ENCODE measurements at places on chromosomes 11 and 22.

DNA sequence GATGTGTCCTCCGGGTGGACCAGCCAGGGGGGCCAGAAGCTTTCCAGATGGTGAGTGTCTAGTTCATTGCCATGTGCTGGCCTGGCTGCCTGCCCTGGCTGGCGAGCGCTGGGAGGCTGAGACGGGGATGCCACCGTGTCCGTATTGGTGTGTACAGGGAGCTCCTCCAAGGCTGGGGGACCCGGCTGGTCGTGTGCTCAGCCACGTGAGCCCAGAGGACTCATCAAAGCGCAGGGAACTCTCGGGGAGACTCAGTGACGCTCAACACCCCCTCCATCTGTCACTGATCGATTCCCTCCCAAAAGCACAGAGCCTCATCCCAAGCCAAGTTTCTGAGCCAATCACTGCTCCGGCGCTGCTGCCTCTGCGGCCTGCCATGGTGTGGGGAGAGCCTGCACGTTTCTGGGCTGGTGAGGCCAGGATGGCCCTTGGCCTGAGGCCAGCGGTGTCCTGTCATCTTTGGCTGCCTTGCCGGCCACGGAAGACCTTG, 423.7 kb downstream of the SHANK2 start:
- DNase-seq, result no peak

- DNase-seq, result no peak
Measured at GRCh38 chr22:43858156-43858895, 4.0 kb downstream of the SULT4A1 start.

DNA sequence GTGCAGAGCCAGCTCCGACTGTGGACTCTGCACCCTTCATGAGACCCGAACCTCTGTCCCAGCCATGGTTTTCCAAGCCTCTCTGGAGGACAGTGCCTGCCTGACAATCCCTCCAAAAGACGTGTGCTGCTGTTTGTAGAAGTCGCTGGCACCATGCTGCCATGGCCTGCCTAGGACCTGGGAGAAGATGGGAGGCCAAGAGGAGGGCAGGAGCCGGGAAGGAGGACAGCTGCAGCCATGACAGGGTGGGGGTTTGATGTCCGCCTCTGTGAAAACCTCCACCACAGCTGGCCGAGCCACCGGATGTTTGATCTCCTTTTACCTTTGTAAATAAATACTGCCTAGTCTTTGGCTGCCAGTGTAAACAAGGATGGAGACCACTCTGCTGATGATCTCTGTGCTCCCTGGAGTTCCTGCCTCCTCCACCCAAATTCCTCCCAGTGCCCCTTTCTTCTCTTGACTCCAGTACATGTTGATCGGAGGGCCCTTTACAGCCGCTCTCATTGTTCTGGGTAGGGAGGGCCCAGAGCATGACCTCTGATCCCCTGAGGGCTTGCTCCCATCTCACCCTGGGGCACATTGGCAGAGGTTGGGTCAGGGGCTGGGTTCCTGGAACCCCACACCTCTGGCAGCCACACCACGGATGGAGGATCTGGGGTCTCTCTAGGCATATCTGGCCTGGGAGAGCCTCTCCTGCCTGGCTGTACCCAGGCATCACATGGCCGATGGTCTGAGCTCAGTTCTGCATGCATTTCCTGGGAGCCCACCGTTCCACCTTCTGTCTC, 66.9 kb downstream of the BCR start:
- no peak for DNase-seq

- DNase-seq, result no peak
Measured at GRCh38 chr11:8356721-8357504, 93.2 kb upstream of the LMO1 start.

DNA sequence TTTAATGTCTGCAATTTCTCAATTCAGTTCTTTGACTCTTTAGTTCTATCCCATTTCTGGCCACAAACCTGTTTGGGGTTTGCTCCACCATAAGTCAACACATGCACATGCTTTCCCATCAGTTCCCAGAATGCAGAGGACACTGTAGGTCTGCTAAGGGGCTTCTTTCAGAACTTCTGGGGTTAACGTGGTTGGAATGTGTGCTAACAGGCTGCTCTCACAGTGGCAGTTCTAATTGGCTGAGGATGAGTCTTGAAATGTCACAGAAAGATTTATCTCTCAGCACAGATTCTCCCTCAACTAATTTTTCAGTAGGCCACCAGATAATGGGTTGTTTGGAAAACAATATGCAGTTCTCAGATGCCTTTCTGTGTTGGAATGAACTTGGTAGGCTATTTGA, 703.4 kb downstream of the NTM start:
- DNase-seq, result no peak

- no peak for DNase-seq
Measured at GRCh38 chr11:70046089-70046488, 32.0 kb upstream of the ANO1 start.

DNA sequence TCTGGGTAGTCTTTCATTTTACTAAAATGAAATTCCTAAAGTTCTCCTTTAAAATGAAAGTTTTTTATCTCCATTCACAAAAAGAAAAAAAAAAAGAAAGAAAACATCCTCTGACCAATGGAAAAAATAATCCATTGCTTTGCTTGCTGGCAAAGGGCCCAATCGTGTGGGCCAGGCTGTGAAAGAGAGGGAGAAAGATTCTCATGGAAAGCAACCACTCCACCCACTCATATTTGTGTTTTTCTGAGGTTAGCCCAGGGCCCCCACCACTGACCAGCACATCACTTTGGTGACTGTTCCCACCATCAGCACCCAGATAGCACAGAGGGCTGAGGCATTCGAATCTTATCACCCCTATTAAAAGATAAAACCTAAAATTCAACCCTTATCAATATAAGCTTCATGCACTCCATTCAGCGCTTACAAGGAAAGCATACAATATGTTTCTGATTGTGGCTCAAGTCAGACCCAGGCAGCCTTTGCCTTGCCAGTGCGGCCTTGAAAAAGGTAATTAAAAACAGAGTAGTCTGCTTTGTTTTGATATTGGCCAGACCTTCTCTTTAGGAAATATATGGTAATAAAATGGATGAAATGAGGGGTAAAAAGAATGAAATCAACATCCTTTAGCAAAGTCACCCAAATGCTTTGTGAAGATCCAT, 192.8 kb downstream of the ETS1 start:
- DNase-seq, result no peak

DNA sequence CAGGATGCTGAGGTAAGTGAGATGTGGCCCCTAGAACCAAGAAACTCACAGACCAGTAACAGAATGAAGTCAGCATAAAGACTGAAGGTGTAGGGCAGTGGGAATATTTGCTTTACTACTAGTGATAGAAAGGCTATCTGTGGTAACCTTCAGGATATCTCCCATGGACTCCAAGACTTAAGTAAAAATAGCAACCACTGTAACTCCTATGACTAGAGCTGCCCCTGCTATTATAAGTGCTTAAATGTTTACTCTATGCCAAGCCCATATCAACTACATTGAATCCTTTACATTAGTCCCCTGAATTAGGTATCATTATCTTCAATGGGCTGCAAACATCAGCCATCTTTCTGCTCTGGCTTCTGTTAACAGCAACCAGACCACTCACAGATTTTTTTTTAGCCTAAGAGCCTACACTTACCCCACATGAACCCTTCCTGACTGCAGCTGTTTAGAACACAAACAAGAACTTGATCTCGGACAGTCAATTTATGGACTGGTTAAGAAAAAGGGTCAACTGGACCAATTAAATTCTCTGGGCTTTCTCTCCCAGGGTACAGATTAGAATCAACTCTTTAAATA, 335.1 kb upstream of the API5 start:
- no peak for DNase-seq

DNA sequence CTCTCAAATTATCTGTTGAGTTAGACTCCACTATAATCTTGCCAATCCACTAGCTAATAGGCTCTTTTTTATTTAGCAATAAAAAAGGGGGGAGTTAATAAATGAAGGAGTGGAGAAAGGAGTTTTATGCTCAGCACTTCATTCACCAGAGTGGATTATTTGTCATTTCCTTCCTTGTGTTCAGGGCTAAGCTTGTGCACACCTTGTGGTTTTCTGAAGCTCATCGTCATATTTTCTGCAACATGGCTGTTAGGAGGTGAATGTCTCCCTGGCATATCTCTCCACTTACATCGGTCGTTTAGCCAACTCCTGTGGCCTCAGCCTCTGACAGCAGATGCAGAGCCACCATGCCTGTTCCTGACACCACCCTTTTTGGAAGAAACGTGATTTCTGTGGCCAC, 83.9 kb upstream of the MTNR1B start:
- no peak for DNase-seq

- no peak for DNase-seq
Measured at GRCh38 chr22:17828502-17829080, 54.3 kb upstream of the BID start.

DNA sequence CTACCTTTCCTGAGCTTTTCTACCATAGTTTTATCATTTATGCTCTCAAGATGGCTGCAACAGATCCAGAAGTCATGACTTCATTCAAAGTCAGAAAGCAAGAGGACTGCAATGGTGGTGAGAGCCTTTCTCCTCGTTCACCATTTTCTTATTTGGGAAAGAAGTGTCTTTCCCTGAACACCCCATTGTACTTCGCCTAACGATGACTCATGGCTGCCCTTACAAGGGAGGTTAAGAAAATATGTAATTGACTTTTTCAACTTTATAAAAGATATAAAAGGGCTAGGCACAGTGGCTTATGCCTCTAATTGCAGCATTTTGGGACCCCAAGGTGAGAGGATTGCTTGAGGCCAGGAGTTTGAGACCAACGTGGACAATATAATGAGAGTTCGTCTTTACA, 541.7 kb downstream of the METTL15 start:
- DNase-seq, result no peak

DNA sequence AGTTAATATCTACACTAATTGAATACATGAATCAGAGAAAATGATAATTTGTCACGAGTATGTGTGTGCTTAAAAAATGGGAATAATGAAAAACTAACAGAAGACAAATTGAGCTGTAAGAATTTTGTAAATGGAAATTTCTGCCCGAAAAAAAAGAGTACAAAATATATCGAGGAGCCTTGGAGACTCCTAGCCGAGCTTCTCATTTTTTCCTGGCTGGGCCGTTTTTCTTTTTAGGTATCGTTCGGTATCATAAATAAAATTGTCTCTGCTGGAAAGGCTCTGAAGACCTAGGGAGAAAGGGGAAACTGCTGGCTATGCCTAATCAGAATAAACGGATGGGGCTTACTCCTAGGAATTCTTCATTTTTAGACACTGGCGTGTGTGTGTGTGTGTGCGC, 227.2 kb upstream of the RAG2 start:
- no peak for DNase-seq

DNA sequence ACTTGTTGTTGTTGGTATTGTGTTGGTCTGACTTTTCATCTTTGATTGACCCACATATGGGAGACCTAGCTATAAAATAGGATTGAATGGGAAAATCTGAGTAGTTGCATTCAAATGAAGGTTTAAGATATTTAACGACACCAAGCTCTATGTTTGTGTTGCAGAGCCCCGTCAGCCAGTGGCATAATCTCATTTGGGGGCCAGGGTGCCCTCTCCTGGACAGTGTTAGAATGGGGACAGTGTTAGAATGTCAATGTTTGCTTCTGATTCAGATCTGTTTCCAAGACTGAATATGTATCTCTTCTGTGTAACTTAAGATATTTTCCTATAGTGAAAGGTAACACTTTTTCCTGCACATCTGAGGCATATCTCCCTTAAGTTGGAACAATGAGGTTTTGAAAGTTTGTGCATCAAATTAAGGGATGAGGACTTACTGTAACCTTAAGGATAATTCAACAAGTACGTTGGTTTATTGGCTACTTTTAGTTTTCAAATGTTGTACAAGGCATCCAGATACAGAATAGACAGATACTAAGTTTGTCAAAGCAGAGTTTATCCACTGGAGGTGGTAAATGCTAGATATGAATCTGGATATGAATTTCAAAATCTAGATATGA, 5.3 kb upstream of the OR52M1 start:
- peak; percentile 45 for DNase-seq

DNA sequence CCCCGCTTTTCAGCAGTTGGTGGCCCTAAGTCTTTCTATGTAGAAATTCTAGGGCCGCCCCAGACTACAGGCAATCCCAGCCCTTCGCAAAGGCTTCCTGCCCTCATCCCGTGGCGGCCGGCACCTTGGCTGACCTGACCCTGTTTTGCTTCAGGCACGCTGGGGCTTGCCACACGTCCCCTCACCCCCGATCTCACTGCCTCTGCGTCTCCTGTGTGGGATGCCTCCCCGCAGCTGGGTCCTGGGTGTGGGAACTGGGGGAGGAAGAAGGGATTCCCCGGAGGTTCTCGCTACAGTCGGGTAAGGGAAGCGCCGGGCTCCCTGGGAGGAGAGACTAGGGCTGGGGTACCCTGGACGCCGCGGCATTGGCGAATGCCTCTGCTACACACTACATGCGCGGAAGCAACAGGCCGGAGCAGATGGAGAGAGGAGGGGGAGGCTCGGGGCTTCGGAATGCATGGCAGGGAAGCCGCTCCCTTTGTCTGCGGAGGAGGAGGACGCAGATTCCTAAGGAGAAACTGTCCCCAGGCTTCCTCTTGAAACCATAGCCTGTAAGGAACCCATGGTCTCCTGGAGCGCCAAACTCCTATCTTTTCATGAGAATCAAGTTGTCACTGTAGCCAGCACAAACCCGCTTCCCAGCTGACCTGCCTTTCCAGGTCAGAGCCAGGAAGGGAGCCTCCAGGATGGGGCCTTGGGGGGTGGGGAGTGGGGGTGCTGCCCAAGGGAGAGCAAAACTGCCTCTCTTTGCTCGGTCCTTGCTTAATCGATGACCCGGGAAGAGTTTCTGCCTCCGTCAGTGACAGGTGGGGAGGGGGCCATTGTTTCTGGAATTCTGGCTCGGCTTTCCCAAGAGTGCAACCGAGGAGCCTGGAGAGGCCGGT, 1.4 kb downstream of the DTX4 start:
- no peak for DNase-seq

- DNase-seq, result no peak
Measured at GRCh38 chr11:117966908-117967307, 19.3 kb upstream of the IL10RA start.

DNA sequence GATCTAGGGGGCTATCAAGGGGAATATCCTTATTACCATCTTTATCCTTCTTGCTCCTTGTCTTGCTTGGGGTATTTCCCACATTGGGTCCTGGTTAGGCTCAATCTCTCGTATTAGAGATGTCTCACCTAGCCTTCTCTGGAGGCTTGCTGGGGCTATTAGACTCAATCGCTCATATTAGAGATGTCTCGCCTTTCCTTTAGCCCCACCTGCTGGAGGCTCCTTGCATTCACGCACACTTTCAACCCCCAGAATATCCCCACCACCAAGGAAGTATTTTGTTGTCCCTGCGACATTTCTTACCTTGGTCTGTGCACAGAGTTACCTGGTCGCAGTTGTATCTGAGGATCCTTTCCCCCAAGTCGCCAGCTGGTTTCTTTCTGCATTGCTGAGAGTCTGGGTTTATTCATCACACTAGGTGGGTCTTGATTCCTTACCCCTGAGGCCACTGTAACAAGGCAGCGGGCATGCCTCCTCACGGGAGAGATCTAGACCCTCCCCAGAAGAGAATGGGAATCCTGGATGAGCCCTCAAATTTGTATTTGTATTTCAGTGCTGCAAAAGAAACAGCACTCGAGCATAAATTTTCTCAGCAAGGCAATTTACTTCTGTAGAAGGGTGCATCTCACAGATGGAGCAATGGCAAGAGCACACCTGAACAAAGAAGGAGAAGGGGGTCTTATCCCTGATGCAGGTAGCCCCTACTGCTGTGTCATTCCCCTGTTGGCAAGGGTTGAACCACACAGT, 15.9 kb upstream of the HYLS1 start:
- peak; percentile 28 for DNase-seq

GRCh38 chr11:78226684-78227680, 38.3 kb downstream of the USP35 start:
- DNase-seq, result no peak

GRCh38 chr22:40685406-40685805, 6.1 kb downstream of the MCHR1 start:
- peak; percentile 15 for DNase-seq

GRCh38 chr22:47000256-47000655, 237.8 kb downstream of the TBC1D22A start:
- no peak for DNase-seq

GRCh38 chr11:118998388-118998717, 415 bp downstream of the CENATAC start:
- DNase-seq, result no peak
